Uterus (tissue), 4 donors: ENCODE measurements at places on chromosomes 5 and 9. TPM values are rescaled to one million over a fixed set of nuclear protein-coding genes. Genes with fewer than 3 reads are reported as not detected.

Gene SHB
- 7.3 TPM for total RNA-seq

Gene GRK6
- total RNA-seq = 18.5 TPM

Gene OTP
- not detected for total RNA-seq

Gene TXNDC8
- not detected for total RNA-seq

Gene GABRP
- total RNA-seq = 7.7 TPM

Gene DNAH5
- total RNA-seq = under 0.01 TPM

Gene SLC34A3
- total RNA-seq = not detected

Gene PTGR1
- 71.1 TPM for total RNA-seq

Gene ANKRD31
- not detected for total RNA-seq

Gene DCTN3
- total RNA-seq = 27.7 TPM

DNA sequence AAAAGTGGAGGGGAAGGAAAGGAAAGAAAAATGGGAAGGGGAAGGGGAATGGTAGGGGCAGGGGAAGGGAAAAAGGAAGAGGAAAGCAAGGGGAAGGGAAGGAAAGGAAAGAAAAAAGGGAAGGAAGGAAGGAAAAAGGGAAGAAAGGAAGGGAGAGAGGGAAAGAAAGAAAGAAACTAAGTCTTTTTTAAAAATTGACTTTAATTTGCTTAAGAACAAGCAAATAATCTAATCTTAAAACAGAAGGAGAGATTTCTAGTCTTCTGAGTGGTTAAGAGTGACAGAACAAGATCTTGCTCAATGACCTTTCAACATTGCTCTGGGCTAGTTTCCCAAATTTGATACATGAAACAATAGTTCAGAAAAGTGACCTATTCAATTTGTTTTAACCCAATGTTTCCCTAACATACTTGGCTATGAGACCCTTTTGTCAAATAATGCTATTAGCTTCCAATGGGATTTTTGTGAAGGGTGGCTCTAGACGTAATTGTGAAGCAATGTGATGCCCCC lies 33.4 kb upstream of the GLIS3 start:
- no peaks in the 10 kb centered on the region for H3K4me1 ChIP-seq
- no peak overlapping the region for H3K4me3 ChIP-seq
- no peaks in the 10 kb centered on the region for H3K27me3 ChIP-seq
- H3K27ac ChIP-seq = no peak overlapping the region
- no peaks in the 10 kb centered on the region for H3K36me3 ChIP-seq

DNA sequence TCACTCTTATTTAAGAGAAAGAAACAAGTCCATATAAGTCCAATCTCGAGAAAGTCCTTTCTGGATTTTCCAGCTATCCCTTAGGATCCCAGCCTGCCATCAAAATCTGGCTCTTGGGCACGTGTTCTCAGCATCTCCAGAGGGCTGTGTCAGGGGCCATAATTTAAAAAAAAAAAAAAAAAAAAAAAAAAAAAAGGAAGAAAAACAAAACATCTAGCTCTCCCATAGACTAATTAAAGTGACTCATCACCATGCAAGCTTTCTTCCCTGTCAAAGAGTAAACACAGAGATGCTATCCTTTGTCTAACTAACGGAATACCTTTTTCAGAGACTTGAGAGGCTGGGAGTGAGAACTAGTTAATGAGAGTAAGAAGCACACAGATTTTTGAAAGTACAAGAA lies 44.9 kb upstream of the MYO10 start:
- no peaks in the 10 kb centered on the region for H3K27me3 ChIP-seq
- DNase-seq = no peak
- H3K4me1 ChIP-seq = no peaks in the 10 kb centered on the region
- H3K27ac ChIP-seq = no peak overlapping the region

DNA sequence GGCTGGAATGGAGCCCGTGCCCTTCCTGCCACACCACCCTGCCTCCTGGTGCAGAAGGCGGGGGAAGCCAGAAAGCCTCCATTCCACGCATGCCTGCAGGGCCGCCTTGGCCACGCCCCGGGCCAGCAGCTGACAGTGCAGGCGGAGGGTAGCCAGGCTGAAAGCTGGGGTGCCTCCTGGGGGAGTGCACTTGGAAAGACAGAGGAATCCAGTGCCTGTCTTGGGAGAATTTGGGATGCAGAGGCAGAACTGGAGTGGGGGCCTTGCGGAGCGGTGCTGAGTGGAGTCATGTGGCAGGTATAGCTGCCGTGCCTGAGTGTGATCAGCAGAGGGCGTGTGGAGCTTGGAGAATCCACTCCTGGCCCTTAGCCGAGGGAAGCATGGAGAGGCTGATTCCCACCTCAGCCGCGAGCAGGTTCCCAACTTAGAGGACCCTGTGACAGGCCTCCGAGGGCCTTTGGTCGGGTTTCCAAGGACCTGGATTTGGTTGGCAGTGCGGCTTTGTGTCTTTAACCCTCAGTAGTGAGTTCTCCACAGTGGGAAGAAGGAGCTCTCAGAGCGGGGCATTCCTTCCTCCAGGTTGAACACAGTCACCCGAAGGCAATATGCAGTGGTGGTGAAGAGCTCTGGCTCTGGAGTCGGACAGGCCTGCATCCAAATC lies 9.1 kb upstream of the URM1 start:
- H3K27me3 ChIP-seq = no peaks in the 10 kb centered on the region
- DNase-seq = peak; percentile 87
- H3K4me3 ChIP-seq = peak overlapping the region; percentile 24
- peak overlapping the region; percentile 46 for H3K27ac ChIP-seq
- H3K4me1 ChIP-seq = no peaks in the 10 kb centered on the region

GRCh38 chr9:4137234-4137633 lies 162.6 kb downstream of the GLIS3 start:
- H3K27me3 ChIP-seq = no peaks in the 10 kb centered on the region
- no peak overlapping the region for H3K27ac ChIP-seq
- H3K4me3 ChIP-seq = no peak overlapping the region
- no peaks in the 10 kb centered on the region for H3K4me1 ChIP-seq

DNA sequence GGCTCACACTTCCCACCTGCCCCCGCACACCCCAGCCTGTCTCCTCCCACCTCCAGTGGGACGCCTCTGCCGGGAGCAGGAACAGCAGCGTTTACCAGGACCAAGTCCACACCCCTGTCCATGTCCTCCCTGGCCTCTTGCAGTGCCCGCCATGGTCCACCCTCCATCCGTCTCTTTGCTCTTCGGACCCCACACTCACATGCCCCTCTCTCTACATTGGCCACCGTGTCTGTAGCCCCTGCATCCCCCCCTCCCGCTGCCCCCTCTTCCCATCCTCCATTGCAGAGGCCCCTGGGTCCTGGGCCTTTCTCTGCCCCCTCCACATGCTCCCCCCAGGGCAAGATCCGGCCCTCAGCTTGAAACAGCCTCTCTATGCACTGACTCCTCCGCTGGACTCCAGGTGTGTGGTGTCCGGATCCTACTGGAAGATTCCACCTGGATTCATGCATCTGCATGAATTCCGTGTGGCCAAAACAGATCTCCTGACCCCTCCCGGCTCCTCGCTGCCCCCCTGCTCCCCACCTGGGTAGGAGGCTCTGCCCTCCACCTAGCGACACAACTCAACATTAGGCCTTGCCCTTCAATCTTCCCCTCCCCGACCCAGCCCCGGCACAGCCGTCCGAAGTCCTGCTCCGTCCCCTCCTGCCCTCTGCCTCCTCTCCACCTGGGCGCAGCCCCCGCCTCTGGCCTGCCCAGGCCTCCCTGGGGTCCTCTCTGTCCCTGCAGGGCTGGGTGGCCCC lies 168.5 kb downstream of the OLFM1 start:
- no peaks in the 10 kb centered on the region for H3K4me1 ChIP-seq
- H3K4me3 ChIP-seq = no peak overlapping the region

DNA sequence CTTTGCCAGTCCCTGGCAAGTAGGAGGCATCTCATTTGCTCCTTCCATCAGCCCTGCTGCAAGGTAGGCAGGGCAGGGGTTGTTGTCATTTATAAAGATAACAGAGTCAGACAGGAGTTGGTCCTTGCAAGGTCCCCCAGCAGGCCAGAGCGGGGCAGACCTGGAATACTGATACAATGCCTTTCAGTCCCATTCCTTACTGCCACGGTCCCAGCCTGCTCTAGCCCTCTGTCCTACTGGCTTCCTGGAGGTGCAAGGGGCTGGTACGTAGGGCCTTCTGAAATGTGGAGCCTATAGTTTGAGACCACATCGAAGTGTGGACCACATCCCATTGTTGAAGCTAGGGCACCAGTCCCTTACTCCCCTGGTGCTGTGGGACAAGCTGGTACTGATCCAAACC lies 42.8 kb upstream of the PITX1 start:
- no peak overlapping the region for H3K4me3 ChIP-seq
- no peaks in the 10 kb centered on the region for H3K36me3 ChIP-seq
- H3K4me1 ChIP-seq = no peaks in the 10 kb centered on the region
- no peaks in the 10 kb centered on the region for H3K27me3 ChIP-seq
- no peak for DNase-seq

GRCh38 chr5:58458141-58458742 lies 1.6 kb downstream of the PLK2 start:
- H3K4me3 ChIP-seq = peak overlapping the region; percentile 82
- H3K27ac ChIP-seq = peak overlapping the region; percentile 95
- no peaks in the 10 kb centered on the region for H3K27me3 ChIP-seq

- peak overlapping the region; percentile 10 for H3K4me3 ChIP-seq
- H3K4me1 ChIP-seq = peaks cover 5% of the 10 kb centered on the region
- no peaks in the 10 kb centered on the region for H3K36me3 ChIP-seq
- H3K27ac ChIP-seq = peak overlapping the region; percentile 63
Observed at GRCh38 chr5:66959653-66960052, 236.9 kb downstream of the CD180 start.

- peak overlapping the region; percentile 69 for H3K27ac ChIP-seq
- no peaks in the 10 kb centered on the region for H3K27me3 ChIP-seq
- peaks cover 11% of the 10 kb centered on the region for H3K4me1 ChIP-seq
- DNase-seq = no peak
Observed at GRCh38 chr9:134230942-134231325, 66.6 kb upstream of the RNU6ATAC start.

DNA sequence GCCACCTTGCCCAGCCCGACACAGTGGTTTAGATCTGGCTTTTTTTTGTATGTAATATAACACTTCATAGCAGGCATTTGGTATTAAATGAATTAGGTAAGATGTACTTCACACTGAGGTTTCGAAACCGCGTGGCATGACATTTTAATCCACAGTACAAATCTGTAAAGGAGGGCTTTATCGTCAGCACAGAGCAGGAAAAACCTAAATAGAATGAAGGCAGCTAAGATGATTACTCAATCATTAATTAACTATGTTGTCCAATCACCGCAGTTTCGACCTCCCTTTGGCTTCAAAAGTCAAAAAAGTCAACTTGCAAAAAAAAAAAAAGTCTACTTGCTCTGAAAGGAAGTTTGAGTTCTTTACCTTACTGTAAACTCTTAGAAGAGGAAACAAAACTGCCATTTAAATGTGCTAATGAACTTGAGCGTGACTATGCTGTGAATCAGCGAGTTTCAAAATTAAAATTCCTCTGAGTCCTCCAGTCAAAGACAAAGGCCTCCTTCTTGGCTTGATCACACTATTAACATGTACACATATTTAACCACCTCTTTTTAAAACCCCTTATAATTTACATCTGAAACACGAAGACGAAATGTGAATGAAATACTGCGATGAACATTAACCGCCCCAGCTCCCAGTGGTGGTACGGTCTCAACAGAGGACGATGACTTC lies 698 bp upstream of the SEC24A start:
- DNase-seq = peak; percentile 27
- no peaks in the 10 kb centered on the region for H3K27me3 ChIP-seq
- H3K36me3 ChIP-seq = no peaks in the 10 kb centered on the region
- peak overlapping the region; percentile 94 for H3K4me3 ChIP-seq

- H3K27me3 ChIP-seq = no peaks in the 10 kb centered on the region
- no peaks in the 10 kb centered on the region for H3K4me1 ChIP-seq
- DNase-seq = no peak
- H3K27ac ChIP-seq = no peak overlapping the region
- H3K4me3 ChIP-seq = no peak overlapping the region
Observed at GRCh38 chr5:166856791-166857190, 1434.7 kb upstream of the WWC1 start.

- no peak overlapping the region for H3K27ac ChIP-seq
- H3K36me3 ChIP-seq = no peaks in the 10 kb centered on the region
- DNase-seq = no peak
- no peaks in the 10 kb centered on the region for H3K4me1 ChIP-seq
- H3K4me3 ChIP-seq = no peak overlapping the region
- no peaks in the 10 kb centered on the region for H3K27me3 ChIP-seq
Observed at GRCh38 chr9:5870691-5871090, 20.0 kb upstream of the MLANA start.

- peak overlapping the region; percentile 49 for H3K27ac ChIP-seq
- no peaks in the 10 kb centered on the region for H3K4me1 ChIP-seq
- H3K4me3 ChIP-seq = no peak overlapping the region
- no peaks in the 10 kb centered on the region for H3K27me3 ChIP-seq
Observed at GRCh38 chr9:2809692-2810419, 34.0 kb downstream of the PUM3 start.

DNA sequence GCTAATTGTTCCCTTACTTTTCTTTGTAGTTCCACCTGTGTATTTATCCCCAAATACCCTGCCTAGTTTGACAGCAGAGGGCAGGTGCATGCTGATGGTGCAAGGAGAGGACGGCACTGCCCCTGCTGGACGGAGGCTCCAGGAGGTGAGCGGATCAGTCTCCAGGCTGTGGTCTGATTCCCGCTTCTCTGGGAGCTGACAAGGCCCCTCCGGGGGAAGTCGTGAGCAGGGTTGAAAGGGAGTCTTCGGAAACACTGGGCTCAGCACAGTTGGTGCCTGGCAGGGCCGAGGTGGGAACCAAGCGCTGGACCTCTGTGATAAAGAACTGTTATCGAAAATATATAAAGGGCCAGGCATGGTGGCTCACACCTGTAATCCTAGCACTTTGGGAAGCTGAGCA lies 52.9 kb downstream of the RASGEF1C start:
- H3K4me3 ChIP-seq = no peak overlapping the region
- no peaks in the 10 kb centered on the region for H3K4me1 ChIP-seq
- no peaks in the 10 kb centered on the region for H3K36me3 ChIP-seq
- no peak for DNase-seq
- no peaks in the 10 kb centered on the region for H3K27me3 ChIP-seq

- H3K4me3 ChIP-seq = no peak overlapping the region
- no peak overlapping the region for H3K27ac ChIP-seq
- H3K4me1 ChIP-seq = no peaks in the 10 kb centered on the region
- H3K27me3 ChIP-seq = no peaks in the 10 kb centered on the region
Observed at GRCh38 chr5:169270827-169271226, 30.1 kb downstream of the SLIT3 start.

DNA sequence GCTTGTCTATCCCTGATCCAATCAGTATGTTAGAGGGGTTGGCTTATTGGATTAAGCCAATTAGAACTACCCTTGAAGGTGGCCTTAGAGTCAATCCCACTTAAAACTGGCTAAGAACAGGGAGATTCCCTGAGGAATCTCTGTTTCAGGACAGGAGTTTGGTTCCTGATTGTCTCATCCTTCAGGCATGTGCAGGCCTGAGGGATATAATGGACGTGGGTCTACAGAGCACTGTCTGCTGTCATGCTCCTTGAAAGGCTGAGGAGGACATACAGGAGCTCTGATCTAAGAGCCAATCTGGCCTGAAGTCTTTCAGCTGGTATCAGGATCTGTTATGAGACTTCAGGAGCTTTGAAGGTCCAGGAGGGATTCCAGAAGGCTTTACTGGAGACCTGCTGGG lies 36.2 kb upstream of the PRXL2C start:
- H3K27ac ChIP-seq = no peak overlapping the region
- H3K27me3 ChIP-seq = no peaks in the 10 kb centered on the region
- H3K4me1 ChIP-seq = no peaks in the 10 kb centered on the region
- DNase-seq = no peak
- H3K4me3 ChIP-seq = no peak overlapping the region

GRCh38 chr9:14203356-14204056 lies 110.4 kb downstream of the NFIB start:
- no peaks in the 10 kb centered on the region for H3K36me3 ChIP-seq
- DNase-seq = peak; percentile 55
- H3K27ac ChIP-seq = peak overlapping the region; percentile 77
- peaks cover 6% of the 10 kb centered on the region for H3K4me1 ChIP-seq
- no peak overlapping the region for H3K4me3 ChIP-seq
- H3K27me3 ChIP-seq = no peaks in the 10 kb centered on the region
